ENCODE measurements at places on chromosomes 7 and 10.

- DNase-seq, result no peak
These were observed 67.5 kb upstream of the TES start for GRCh38 chr7:116142850-116143249.

- peak; percentile 89 for DNase-seq
These were observed 32.0 kb downstream of the CUL2 start for GRCh38 chr10:35058134-35058533.

GRCh38 chr7:367351-367901, 77.5 kb downstream of the FOXL3 start:
- no peak for DNase-seq

DNA sequence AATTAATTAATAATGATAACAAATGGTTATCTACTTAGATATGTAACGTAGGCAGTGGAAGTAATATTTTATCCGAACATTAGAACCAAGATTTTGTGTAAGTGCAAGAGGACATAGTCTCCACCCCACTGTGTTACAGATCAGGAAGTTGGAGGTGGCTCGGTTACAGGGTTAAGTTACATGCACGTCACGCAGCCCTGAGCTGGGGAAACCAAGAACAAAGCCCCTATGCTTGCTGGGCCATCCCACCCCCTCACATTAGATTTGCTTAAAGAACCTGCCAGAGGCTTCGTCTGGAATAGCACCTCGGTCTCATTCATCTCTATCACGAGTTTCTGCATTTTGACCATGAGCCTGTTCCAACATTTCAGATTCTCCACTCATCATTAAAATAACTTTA, 214.1 kb downstream of the ADARB2 start:
- DNase-seq, result no peak

DNA sequence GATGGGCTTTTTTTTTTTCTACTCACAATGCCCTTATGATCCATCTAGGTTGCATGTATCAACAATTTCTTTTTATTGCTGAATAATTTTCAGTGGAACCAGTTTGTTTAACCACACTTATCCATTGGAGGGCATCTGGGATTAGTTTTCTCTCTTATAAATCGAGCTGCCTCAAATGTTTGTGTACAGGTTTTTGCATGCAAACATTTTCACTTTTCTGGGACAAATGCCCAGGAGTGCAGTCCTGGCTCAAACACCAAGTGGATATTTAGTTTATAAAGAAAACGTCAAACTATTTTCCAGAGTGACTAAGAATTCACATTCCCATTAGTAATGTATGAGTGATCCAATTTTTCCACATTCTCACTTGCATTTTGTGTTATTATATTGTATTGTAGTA, 313.4 kb downstream of the CXCL12 start:
- DNase-seq, result peak; percentile 88

GRCh38 chr10:70833601-70834000, 17.9 kb downstream of the SGPL1 start:
- no peak for DNase-seq

DNA sequence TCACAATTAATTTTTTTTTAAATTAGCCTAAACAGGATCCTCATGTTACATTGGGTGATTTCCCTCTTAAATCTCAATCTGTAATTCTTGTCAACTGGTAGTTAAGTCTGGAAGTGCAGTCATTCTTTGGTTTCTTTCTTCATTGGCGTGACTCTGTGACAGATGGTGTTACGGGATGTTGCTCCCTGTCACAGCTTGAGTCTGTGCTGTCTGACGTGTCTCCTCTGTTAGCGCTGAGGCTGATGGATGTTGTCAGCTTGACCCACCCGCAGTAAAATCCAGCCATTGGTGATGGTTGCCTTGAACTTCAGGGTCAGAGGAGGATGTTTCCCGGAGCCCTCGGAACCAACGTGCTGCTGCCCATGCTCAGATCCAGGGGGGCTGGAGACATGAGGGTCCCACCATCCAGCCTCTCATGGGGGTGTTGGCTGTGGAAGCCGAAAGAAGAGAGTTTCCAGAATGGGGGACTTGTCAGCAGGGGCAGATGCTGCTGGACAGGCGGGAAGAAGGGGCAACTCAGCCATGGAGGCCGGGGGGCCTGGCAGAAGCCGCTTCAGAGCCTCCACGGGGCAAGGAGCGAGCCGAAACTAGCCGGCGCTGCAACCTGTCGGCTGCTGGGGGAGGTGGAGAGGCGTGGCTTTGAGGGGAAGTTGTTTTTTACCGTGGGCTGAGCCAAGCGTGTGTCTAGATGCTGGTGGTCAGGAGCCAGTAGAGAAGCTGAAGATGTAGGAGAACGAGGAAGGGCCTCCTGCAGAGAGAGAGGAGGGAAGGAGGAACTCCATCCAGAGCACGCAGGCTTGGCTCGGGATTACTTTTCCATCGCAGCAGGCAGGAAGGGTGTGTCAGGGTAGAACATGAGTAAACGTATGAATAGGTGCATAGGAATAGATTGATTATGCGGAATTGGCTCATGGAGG, 3.5 kb downstream of the SUN1 start:
- no peak for DNase-seq

- no peak for DNase-seq
These were observed 1196.8 kb upstream of the PHF14 start for GRCh38 chr7:9776900-9777299.

- DNase-seq, result no peak
These were observed 33.0 kb downstream of the WIPF3 start for GRCh38 chr7:29839302-29839701.

- no peak for DNase-seq
These were observed 272.3 kb downstream of the SEMA3D start for GRCh38 chr7:84914598-84914997.

- DNase-seq, result no peak
These were observed 28.9 kb upstream of the SAMD9L start for GRCh38 chr7:93176992-93177580.

- DNase-seq, result no peak
These were observed 27.3 kb upstream of the PRTFDC1 start for GRCh38 chr10:24979685-24980084.

DNA sequence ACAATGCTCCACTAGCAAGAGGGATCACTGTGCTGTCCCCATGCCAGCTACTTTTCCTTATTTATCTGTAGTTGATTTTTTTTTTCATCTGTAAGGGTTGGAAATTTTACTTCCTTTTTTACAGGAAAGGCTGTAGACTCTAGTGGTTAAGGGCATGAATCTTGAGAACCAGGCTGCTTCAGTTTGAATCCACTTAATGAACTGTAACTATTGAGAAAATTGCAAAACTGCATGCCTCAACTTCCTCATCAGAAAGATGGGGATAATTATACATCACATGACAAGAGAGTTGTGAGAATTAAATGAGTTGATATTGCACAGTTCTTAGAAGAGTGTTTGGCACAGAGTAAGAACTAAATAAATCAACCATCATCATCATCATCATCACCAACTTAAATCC, 106.4 kb upstream of the GSDME start:
- no peak for DNase-seq

- no peak for DNase-seq
These were observed 81.6 kb downstream of the CDK14 start for GRCh38 chr7:90677486-90678404.

DNA sequence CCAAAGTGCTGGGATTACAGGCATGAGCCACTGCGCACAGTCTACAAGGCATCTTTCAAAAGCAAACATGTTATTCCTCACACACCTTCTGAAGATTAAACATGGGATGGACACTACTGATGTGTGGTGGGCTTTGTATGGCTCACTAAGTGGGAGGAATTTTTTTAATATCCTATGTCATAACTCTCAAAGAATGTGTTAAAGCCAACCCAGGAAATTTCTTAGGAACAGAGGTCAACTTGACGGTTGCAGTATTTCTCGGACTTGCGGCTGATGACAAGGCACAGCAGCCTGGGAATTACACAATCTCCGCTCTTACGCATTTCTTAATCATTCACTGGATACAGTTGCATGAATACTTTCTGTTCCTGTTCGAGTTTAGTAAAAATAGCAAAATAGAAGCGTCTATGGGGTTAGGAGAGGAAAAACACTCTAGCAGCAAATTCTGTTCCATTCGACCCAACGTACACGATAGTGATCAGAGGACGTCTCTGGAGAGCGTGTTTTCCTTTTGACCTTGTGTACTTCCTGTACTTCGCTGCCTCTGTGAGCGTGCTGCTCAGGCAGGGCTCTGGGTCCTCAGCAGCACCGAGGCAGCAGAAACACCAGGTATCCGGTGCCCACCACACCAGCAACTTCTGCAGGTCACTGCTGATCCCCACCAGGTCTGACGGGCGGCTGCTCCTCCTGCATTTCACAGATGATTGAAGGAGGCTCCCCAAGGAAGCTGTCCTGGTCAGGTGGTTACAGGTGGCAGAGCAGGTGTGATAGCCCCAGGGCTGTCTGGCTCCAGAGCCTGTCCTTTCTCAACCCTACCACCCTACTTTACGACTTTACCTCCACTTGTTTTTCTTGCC, 26.4 kb upstream of the SRGN start:
- peak; percentile 92 for DNase-seq

DNA sequence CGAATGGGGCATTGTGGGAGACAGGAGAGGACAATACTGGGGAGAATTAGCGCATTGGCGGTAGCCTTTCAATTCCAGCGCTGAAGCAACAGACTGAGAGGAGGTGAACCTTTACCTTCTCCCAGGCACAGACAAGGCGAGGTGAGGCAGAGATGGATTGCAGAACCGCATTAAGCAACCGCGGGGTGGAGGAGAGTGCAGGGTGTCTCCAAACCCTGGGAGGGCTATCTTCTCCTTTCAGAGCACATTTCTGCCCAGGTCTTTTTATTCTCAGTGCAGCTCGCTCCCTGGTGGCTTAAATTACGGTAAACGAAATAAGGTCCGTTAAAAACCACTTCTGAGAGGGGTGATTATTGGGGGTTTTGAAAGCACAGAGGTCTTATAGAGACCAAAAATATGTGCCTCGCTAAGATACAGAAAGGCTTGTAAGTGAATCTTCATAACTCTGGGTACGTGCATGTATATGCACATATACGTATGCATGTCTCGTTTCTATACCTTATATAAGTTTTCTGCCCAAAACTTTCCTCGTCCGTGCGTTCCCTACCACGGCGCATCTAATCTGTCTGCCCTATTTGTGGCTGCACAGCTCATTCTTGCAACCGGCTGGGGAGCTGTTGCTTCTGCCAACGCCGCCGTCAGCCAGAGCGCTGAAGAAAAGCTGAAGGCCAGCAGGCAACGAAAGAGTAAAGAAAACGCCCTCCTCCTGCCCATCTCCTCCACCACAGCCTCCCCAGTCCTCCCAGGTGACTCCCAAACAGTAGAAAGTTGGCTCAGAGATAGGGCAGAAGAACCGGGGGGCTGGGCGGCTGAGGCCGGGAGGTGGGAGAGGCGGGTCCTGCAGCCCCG, 895 bp upstream of the ZNF804B start:
- no peak for DNase-seq

DNA sequence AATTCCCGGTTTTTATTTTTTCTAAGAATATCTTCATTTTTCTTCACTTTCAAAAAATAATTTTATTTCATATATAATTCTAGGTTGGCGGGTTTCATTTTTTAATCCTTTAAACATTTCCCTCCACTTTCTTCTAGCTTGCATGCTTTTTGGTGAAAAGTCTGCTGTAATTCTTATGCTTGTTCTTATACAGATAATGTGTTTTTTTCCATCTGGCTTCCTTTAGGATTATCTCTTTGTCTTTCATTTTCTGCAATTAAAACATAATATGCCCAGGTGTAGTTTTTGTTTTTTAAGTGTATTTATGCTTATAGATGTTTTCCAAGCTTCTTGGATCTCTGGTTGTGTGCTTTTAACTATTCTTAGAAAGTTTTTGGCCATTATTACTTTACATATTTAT, 341.3 kb upstream of the SEMA3C start:
- no peak for DNase-seq

All from fibroblast of skin of left quadriceps (primary cell).